Panc1 (cell line): ENCODE measurements at places on chromosomes 7 and 10. TPM values are rescaled to one million over a fixed set of nuclear protein-coding genes. Genes with fewer than 3 reads are reported as not detected.

DNA sequence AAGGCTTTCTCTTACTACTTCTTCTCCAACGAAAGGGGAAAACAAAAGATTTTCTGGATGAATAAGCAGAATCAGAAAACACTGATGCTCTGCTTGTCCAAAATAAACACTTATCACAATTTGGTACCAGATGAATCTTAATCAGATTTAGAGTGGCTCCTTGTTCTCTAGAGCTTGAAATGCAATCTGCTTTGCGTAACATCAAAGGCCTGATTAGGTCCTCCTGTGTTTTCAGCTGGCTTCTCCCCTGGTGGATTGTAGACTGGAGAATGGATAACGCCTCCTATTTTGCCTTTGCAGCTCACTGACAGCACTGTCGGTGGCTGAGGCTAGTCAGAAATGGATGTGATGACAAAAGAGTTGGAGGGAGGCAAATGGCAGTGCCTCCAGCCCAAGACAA is 91.2 kb downstream of the FAM13C start:
- H3K27me3 ChIP-seq = no peaks in the 10 kb centered on the region
- no peaks in the 10 kb centered on the region for H3K36me3 ChIP-seq
- DNase-seq = no peak
- H3K4me3 ChIP-seq = no peak overlapping the region
- no peaks in the 10 kb centered on the region for H3K4me1 ChIP-seq

Gene UMAD1
- 19.9 TPM for total RNA-seq

- no peak for DNase-seq
- no peaks in the 10 kb centered on the region for H3K36me3 ChIP-seq
- no peaks in the 10 kb centered on the region for H3K4me1 ChIP-seq
- no peaks in the 10 kb centered on the region for H3K27me3 ChIP-seq
- no peak overlapping the region for H3K27ac ChIP-seq
- H3K4me3 ChIP-seq = no peak overlapping the region
Measured at GRCh38 chr7:142338633-142339501, 81.0 kb upstream of the PRSS58 start.

Gene GIMAP2
- 1.5 TPM for total RNA-seq

Gene EN2
- 1.5 TPM for total RNA-seq
